Cardiac ventricle fibroblast (primary cell): ENCODE measurements at places on chromosomes 4 and X. TPM values are rescaled to one million over a fixed set of nuclear protein-coding genes. Genes with fewer than 3 reads are reported as not detected.

ATP2B3 gene
- total RNA-seq, result not detected in 2 replicates

NEXMIF gene
- not detected in 2 replicates for total RNA-seq

TCEANC gene
- total RNA-seq, result 1.8 and 1.9 TPM in 2 replicates

SLC25A43 gene
- total RNA-seq, result 17.2 and 18.2 TPM in 2 replicates

CLNK gene
- total RNA-seq, result not detected in 2 replicates

TCEAL2 gene
- not detected in 2 replicates for total RNA-seq

IL15 gene
- total RNA-seq, result 1.8 and 3.7 TPM in 2 replicates

CITED1 gene
- total RNA-seq, result not detected in 2 replicates
